Mammary epithelial cell (primary cell): ENCODE measurements at places on chromosomes 3 and 15.

DNA sequence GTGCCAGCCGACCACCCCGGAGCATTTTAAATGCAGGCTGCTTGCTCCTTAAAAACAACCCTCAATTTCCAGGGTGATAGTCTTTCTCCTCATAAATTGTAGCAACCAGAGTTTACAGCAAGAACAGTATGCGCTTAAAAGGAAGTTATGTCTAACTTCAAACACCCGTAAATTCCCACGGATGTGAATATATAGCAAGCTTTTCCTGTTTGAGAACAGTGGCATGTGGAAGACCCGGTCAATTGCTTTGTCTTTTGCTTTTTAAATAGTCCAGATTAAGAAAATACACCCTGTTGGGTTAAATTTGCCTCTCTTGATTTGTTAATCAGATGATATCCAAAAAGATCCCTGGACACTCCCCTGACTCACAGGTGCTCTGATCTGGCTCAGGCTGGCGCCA, 20.8 kb downstream of the MRPS25 start:
- DNase-seq: no peak

DNA sequence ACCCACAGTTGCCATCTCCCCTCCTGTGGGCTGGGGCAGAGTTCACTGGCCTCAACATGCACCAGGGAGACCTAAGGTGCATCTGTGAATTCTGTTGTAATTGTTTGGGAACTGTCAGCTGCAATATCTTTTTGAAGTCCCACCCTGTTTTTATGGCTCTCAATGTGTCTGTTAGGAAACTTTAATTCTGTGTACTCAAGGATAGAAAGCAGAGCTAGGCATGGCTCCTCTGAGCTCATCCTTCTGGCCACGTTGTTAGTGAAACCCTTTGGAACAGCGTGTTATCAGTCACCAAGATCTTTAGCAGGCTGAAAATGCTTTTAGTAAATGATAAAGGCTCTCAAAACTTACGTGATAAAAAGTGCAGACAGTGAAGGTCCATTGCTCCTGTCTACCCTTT, 33.6 kb upstream of the MTMR10 start:
- DNase-seq: no peak

DNA sequence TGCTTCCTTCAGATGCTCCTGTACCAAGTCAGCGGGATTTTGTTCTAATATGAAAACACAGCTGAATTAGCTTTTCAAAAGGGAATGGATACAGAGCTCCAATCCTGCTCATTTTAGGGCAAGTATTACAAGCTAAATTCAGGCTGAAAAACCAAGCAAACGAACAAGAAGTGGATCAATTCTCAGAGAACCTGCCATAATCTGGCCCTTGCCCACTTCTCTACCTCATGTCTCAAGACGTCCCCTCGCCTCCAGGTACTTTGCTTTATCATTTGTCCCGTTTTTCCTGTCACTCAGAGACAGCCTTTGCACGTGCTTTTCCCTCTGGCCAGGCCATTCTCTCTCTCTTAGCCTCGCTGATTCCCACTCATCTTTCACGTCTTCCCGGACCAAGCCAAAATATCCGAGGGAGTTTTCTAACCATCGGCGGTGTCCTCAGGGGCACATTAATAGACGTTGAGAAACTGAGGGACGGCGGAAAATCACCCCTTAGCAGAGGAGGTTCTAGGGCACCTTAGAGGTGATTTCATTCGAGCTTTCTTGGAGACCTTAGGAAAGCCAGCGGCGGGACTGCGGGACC, 654 bp downstream of the SUSD5 start:
- DNase-seq: no peak

GRCh38 chr3:40068636-40069035, 240.9 kb upstream of the EIF1B start:
- no peak for DNase-seq

DNA sequence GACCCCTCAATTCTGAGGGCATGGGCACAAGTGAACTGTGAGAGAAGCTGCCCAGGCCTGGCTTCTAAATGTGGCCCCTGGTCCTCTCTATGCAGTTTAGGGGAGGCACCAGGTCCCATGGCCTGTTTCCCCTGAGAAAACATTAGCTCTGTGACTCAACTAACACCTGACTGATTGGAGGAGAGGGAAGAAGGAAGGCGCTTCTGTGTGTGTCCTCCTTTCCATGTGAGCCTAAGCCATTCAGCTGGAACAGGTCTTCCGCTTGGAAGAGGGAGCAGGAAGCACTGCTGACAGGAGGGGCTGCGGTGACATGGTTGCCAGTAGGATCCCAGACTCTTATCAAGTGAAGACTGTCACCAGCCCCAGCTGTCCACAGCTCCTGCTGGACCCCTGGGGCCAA, 79.5 kb downstream of the MYLK start:
- no peak for DNase-seq

GRCh38 chr3:139280027-139280671, 63.7 kb upstream of the MRPS22 start:
- DNase-seq: no peak

DNA sequence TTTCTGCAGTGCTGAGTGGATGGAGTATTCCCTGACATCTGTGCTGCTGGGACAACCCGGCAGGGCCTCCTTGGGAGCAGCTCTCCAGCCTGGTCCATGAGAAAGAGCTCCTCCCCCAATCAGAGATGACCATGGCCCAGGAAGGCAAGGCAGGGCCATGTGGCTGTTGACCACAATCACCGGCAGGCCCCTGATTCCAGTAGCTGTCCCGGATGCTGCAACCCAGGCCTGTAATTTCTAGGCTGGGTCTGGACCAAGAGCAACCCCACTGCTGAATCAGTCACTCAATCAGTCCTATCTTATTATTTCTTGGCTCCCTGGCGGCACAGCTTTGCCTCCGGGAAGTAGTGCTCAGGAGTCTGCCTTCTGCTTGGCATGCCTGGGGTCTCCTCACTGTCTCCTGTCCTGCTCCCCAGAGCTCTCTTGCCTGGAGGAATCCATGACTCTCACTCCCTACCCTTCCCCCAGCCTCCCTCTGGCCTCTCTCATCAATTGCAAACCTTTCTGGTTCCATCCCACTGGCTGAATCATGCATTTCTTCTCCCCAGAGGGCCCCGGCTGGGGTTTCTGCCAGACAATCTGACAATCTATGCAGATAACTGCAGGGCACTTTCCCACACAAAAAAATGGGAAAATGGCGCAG, 32.6 kb upstream of the ITGA11 start:
- no peak for DNase-seq

DNA sequence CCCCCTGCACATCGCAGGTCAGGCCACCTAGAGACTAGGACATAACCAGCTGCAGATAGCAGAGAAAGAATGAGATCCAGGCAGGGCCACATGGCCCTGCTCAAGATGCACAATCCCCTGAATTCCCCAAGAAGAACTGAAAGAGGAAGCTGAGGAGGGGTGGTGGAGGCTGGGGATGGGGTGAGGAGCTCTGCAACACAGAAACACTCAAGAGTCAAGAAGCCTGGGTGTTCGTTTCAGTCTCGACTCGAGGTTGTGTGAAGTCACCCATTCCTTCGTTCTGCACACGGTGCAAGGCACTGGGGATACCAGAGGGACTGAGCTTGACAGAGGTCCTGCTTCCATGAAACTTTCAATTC, 62.0 kb downstream of the TLE3 start:
- DNase-seq: no peak

GRCh38 chr15:57427367-57427821, 51.1 kb downstream of the CGNL1 start:
- peak; percentile 32 for DNase-seq

DNA sequence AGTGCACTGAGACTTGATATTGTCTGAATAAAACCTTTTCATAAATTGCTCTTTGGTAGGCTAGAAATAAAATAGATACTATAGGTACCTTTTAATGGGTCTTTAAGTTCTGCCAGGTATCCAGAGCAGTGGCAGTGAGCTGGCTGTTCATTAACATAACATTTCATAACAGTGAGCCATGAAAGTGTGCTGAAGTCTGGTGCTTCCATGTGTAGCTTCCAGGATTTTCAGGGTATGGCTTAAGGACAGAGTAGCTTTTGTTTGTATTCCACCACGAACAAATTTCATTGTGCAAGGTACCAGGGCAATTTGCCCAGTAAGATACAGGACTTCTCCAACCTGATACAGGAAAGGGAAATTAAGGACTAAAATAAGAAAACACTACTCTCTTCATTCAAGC, 124.7 kb upstream of the NANOGP8 start:
- DNase-seq: peak; percentile 5

GRCh38 chr3:123491966-123492587, 43.2 kb upstream of the ADCY5 start:
- DNase-seq: no peak

DNA sequence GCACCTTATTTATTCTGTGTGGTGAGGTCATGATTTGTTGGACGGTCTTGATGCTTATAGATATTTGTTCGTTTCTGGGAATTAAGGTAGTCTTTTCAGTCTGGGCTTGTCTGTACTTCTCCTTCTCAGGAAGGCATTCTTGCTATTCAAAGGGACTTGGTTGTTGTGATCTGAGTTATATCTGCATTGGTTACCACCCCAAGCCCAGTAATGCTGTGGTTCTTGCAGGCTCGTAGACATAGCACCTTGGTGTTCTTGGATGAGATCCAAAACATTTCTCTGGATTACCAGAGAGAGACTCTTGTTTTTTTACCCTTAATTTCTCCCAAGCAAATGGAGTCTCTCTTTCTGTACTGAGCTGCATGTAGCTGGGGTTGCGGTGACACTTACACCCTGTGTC, 128.0 kb upstream of the CBLB start:
- DNase-seq: peak; percentile 55

GRCh38 chr3:138325990-138326389, 3.7 kb downstream of the NME9 start:
- peak; percentile 72 for DNase-seq

DNA sequence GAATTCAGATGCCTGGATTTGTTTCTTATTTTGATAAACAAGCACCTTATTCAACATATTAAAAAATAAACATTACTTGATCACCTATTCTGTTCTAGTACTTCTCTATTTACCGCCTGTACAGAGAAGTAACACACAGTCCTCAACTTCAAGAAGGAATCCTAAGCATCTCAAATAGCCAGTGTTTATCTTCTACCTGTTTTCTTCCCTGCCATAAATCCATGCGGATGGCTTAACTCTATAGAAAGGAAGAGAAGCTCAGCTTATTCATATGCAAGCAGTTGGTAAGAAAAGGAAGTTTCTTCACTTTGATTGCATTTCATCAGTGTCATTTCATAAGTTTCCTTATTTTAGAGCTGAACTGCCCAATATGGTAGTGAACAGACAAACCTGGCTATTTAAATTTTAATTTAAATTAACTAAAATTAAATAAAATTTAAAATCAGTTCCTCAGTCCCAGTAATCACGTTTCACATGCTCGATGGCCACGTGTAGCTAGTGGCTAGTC, 210.0 kb upstream of the PEX5L start:
- no peak for DNase-seq

DNA sequence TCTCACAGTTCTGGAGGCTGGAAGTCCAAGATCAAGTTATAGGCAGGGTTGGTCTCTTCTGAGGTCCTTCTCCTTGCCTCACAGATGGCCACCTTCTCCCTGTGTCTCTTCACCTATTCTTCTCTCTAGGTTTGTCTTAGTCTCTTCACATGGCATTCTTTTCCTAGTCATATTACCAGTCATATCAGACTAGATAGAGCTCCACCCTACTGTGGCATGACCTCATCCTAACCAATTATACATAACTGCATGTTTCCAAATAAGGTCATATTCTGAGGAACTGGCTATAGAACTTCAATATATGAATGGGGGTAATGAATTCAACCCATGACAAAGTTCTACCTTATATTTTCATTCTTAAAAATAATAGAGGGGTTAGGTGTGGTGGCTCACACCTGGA, 196.4 kb upstream of the UBE3A start:
- DNase-seq: no peak

DNA sequence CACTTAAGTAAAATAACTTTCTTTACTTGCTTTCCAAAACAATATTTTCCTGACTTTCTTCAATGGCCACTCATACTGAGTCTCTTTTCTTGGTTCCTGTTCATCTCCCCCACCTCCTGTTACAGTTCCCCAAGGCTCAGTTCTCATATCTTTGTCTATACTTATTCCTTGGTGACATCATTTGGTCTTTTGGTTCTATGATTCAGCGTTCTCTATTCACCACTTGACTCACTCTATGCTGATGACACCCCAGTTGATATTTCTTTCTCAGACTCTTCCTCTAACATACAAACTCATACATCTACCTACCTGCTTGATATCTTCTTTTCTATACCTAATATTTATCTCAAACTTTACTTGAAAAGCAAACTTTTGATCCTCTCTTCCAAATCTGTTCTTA, 85.0 kb upstream of the P3H2 start:
- DNase-seq: peak; percentile 85

- peak; percentile 2 for DNase-seq
Measured at GRCh38 chr3:95923496-95924210, 890.7 kb upstream of the EPHA6 start.

DNA sequence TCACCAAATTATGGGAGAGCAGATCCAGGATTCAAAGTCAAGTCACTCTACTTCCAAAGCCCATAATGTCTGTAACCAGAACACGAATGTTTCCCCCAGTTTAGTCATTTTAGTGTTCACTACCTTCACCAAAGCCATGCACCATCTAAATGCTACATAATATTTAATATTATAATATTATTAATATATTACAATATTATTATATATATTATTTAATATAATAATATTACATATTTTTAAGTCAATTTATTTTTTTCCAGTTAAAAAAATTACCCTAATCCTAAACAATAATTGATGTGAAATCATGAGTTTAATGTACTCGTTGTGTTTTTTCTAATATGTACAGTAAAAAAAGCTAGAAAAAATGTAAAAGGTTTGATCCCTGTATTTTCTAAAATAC, 276.6 kb upstream of the TBL1XR1 start:
- DNase-seq: no peak

DNA sequence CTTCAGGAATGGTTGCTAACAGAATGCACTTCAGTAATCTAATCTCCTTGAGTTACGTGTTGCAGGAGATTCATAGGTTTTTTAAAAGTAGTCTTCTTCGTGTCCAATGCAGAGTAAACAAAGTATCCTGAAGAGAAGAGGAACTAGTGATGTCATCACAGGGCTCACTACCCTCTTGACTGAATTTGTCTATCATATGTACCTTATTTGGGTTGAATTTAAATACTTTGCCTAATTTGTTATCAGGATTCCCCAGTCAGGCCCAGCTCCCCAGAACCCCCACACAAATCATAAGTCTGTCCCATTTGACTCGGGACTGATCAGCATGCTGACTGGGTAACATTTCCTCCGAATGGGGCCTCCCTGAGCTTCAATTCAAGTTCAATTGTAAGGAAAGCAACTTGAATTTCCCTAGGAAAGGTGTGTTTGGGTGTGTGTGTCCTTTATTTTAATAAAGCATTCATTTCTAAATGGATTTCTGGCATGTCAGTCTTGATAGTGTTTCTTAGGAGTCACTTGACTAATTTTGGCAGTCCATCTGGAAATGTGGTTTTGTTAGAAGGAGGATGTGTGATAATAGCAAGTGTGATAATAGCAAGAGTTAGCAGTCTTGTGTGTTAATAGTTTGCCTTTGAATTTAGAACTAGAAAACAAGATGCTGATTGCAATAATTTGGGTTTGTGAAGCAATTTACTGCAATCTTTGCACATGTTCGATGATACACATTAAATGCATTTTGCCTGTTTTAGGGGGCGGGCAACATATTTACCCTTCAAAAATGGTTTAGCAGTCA, 21.9 kb downstream of the OXNAD1 start:
- DNase-seq: no peak

GRCh38 chr3:37103103-37103808, 71.1 kb downstream of the LRRFIP2 start:
- DNase-seq: no peak
